ENCODE measurements at places on chromosomes 4 and X.

DNA sequence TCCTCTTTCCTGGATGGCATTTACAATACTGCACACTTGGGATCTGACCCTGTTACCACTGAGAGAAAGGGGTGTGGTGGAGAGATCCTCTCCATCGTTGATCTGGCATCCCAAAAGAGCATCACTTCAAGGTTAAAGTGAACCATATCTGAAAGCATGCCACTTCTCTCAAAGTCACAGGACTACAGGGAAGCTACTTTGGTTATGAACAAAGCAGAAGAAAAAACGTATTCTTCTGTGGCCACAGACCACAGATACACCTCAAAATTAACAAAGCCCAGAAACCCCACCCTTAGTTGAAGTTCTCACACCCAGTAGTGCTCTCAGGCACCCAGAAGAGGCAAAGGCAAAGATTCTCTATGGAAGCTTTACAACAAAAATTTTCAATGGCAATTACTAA lies 108.3 kb downstream of the JADE1 start:
- no peak for DNase-seq

GRCh38 chr4:23614284-23614892 lies 275.5 kb downstream of the PPARGC1A start:
- no peak for DNase-seq

DNA sequence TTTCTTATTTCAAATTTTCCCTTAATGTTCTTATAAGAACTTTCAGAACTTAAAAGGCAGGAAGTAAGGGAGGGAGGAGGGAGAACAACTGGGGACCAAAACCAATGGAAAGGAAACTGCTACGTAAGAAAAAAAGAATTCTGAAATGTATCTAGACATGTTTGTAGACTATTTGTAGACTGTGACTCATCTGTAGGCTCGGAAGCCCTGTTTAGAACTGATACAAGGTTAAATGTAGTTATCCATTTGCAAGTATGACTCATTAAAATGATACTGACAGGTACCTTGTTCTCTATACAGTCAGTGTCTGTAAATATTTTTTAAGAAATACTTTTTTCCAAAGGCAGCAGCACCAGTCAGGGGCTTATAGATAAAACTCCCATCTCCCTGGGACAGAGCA lies 202.0 kb downstream of the DHX15 start:
- no peak for DNase-seq

- DNase-seq, result no peak
These were observed 51.0 kb downstream of the BEX1 start for GRCh38 chrX:103012945-103013344.

GRCh38 chr4:170248576-170248975 lies 158.8 kb upstream of the AADAT start:
- DNase-seq, result no peak

DNA sequence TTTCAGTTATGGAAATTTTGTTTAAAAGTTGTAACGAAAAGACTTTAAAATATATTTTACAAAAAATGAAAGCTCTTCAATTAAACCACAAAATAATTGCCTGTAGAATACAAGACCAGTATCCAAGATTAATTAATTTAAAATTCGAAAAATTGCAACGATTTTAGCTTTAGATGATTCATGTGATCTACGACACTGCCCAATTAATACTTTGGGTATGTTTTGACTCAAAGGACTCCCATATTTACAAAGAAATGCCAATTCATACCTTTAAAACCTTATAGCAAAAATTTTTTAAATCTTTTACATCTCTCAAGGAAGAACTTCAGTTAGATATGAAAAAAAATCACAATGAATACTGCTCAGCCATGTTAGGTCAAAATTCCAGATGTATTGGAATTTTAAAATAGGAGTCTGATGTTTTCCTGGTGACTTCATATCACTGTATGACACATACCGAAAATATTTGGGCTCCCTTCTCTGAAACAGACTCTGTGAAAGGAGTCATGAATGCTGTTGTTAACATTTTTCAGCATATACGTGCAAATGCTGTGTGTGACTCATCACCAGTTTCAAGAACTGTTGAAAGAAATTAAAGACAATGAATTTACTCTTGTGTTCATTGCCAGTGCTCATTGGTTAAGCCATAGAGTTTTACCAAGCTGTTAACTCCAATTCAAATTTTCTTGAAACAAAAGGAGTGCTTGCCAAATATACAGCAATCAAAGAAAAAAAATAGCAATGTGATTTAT lies 13.8 kb upstream of the SMS start:
- no peak for DNase-seq

GRCh38 chr4:159829184-159829583 lies 726.3 kb downstream of the RAPGEF2 start:
- DNase-seq, result no peak

DNA sequence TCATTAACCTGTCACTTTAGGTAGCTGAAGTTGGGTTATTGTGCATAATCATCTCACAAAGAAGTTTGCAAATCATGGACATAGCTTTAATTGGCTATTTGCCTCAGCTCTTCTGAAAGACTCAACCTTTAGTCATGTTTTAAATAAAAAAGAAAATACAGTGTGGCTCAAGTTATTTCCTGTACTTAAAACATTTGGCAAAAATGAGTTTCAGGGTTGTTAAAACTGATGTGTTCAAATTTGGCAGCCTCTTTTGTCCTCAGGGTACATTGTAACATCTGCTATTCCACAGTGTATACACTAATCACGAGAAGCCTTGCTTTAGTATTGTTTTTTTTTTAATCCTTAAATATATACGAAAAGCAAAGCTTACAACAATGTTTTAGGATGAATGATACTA lies 31.5 kb upstream of the HPGD start:
- no peak for DNase-seq

DNA sequence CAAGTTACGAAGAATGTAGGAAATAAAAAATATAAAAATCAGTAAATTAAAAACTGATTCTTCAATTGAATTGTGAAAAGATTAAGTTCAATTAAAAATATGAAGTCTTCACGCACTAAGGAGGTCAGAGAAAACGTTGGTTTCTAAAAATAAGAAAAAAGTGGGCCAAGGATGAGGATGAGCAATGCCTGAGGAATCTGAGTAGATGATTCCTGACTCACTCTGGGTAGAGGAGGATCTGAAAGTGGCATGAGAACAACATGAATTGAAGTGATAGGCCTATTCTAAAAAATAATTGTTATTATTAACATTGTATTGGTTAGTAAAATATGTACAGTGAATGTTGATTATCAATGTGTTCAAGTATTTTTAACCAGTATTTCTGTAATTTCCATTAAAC lies 444.2 kb downstream of the GRIA2 start:
- DNase-seq, result no peak

DNA sequence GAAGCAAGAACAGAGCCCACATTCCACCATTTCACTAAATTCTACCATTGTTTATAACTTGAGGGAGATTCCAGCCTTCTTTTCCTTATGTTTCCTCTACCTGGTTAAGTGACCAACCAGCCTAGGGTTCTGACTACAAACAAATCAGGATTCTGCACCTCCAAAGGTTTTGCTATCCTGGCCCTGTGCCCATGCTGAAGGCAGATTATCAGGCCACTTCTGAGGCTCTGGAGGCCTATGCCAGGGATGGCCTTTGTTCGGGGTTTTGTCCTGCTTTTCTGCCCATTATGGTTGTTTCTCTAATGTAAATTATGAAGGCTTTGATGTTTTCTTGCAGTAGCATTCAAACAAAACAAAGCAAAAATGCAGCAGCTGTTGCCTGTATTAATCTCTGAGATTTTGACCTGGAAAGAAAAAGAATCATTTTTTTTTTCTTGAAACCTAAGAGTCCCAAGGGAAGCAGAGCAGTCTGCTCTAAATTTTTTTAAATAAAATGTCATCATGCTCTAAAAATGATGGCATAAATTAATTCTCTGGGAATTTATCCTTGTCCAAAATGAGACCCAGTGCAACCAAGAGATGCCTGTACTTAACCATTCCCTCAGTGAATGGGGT lies 55.6 kb downstream of the RNF150 start:
- DNase-seq, result no peak

- DNase-seq, result no peak
These were observed at the start of gene MSL3 for GRCh38 chrX:11757719-11758399. Gene MSL3 (plus strand): TSS chrX:11758237. CDS start chrX:11758264, 27 bp downstream.

GRCh38 chrX:124274438-124275181 lies 57.9 kb upstream of the TEX13D start:
- DNase-seq, result no peak

DNA sequence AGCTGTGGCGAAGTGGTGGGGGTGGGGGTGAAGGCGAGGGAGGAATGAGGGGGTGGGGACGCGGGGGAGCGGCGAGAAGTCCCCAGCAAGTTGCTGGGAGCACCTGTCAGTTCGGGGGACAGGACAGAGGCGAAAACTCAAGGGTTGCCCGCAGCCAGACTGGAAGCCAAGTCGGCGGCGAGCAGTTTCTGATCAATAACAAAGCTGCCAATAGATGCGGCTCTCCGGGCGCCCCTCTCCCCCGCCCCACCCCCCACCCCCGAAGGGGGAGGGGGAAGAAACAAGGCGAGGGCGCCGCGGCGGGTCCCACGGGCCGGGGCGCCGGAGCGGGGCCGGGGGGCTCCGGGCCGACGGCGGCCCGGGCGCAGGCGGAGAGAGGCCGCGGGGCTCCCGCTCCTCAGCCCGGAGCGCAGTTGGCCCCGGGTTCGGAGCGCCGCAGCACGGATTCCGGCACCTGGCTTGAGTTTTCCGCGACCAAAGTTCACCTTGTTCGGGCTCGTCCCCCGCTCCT lies 379 bp downstream of the PDGFC start:
- no peak for DNase-seq

GRCh38 chr4:45072981-45073380 lies 346.6 kb upstream of the GNPDA2 start:
- no peak for DNase-seq

DNA sequence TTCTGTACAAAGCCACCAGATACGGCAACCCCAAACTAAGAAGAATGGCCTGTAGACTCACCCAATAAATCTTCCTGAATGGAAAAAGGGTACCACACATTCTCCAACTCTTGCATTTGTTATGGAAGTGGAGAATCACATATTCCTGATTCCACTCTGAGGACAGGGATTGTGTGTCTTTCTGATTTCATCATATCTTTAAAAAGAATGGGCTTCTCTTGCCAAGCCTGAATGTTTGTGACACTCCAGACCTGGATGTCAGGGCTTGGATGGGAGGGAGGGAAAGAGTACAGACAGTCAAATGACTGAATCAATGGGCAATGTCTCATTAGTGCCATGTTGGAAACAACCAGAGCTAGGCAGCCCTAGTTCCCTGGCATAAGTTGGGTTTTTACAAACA lies 77.4 kb downstream of the PLAC1 start:
- no peak for DNase-seq

- DNase-seq, result no peak
These were observed at the start of gene CXCR3 for GRCh38 chrX:71618303-71618721. Gene CXCR3 (minus strand): TSS chrX:71618511. CDS start chrX:71618449, 62 bp downstream.

GRCh38 chrX:68922013-68922412 lies 93.2 kb downstream of the EFNB1 start:
- DNase-seq, result no peak
